ENCODE measurements at places on chromosomes 1 and 21.

GRCh38 chr1:183069562-183070216, 46.5 kb downstream of the LAMC1 start:
- no peak for DNase-seq

DNA sequence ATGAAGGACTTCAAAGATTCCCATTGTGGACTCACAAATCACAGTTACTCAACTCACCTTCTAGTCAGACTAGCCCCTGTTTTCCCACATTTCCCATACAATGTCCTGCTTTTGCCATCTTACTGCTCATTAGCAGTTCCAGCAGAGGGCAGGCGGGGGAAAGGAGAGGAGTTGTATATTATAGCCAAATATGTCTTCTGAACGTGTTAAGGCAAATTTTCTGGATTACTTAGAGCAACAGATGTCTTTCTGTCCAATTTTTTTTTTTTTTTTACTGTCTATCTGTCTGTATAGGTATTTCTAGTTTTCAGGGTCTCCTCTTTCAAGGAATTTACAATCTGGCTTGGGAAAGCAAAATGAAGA, 29.9 kb upstream of the DDAH1 start:
- no peak for DNase-seq

DNA sequence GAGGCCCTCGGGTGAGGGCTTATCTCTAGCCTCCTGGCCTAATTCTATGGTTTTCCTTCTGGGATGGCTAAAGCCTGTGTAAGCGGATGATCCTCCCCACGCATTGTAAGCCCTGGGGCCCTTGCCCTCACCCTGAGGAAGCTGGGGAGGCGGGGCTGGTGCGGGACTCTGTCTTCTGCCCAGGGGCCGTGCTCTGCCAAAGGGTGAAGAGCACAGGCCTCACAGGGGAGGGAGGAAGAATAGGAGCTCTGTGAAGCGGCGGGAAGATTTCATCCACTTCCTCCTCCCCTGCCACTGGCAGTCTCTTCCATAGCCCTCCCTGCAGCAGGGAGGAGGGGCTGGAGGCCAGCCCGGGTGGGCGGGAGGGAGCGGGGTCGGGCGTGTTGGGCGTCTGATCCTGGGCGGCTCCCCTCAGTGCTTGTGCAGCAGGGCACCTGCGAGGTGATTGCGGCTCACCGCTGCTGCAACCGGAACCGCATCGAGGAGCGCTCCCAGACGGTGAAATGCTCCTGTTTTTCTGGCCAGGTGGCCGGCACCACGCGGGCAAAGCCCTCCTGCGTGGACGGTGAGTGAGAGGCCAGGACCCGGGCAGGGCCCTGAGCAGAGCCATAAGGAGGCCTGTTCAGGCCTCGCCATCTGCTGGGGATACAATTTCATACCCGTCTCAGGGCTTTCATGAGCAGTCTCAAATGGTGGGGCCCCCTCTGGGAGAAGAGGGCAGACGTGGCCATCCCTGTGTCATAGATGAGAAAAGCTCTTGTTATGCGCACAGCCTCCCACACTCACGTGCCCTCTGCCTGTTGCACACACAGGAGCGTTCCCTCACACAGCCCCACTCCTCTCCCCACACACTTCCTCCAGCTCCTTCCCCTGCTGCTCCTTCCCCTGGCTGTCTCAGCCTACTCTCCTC, 7.7 kb upstream of the PPM1J start:
- DNase-seq = no peak

GRCh38 chr21:46347791-46348381, 23.9 kb downstream of the PCNT start:
- no peak for DNase-seq

DNA sequence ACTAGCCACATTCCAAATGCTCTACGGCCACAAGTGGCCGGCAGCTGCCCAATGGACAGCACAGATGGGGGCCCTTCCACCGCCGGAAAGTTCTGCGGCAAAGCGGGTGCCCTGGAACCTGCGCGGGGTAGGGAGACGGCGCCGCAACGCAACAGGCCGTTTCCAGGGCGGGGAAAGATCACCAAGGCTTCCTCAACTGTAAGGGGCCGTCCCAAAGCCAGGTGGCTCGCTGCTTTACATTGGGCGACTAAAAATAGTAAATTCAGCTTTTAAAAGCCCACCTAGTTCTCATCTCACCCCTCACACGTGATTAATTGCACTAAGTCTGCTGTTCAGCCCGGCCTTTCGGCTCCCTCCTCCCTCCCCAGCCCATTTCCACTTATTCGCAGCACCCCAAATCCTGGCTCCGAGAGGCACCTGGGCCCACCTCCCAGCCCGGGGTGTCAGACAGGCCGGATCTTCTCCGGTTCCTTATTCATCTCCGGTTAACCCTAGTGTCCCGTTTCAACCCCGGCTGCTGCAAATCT, 643 bp downstream of the CFAP298 start:
- no peak for DNase-seq
